ENCODE measurements at places on chromosomes 1 and 21.

GRCh38 chr1:119659628-119660027 lies 11.6 kb upstream of the ZNF697 start:
- H3K36me3 ChIP-seq = no peaks in the 10 kb centered on the region
- peak overlapping the region; percentile 55 for H3K27ac ChIP-seq
- no peak overlapping the region for H3K4me3 ChIP-seq
- no peaks in the 10 kb centered on the region for H3K4me1 ChIP-seq
- H3K27me3 ChIP-seq = no peaks in the 10 kb centered on the region
- DNase-seq = no peak

DNA sequence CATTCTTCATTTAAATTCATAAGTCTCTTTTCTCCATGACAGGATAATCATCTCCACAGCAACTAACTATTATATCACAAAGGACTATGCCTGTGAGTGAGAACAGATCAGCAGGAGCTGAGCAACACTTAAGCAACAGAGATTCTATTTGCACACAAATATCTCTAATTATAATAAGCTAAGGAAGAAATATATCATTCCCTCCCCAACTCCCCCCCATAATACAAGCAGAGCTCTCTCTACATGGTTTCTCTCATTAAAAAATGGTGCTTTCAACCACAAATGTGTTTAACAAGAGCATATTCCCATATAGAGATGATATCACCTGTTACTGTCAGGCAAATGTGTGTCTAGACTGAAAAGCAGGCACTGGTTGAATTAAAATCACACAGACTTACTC lies 34.5 kb upstream of the NIBAN1 start:
- DNase-seq = no peak
- H3K36me3 ChIP-seq = no peaks in the 10 kb centered on the region
- H3K27ac ChIP-seq = no peak overlapping the region

DNA sequence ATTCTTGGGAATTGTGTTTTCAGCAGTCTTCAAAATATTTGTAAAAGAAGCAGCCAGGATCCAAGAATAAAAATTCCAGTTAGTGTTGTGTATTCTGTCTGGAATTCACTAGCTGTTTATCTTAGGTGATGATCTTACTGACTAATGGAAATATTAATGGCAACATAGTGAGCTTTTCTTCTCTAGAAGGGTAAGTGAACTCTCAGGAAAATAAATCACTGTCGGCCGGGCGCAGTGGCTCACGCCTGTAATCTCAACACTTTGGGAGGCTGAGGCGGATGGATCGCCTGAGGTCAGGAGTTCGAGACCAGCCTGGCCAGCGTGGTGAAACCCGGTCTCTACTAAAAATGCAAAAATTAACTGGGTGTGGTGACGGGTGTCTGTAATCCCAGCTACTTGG lies 87.4 kb upstream of the KIF1B start:
- H3K27me3 ChIP-seq = no peaks in the 10 kb centered on the region
- no peak for DNase-seq
- peaks cover 96% of the 10 kb centered on the region for H3K36me3 ChIP-seq
- no peak overlapping the region for H3K4me3 ChIP-seq
- H3K27ac ChIP-seq = peak overlapping the region; percentile 28

GRCh38 chr1:103267893-103268292 lies 159.6 kb upstream of the COL11A1 start:
- H3K27ac ChIP-seq = no peak overlapping the region
- no peak for DNase-seq
- H3K4me3 ChIP-seq = no peak overlapping the region
- no peaks in the 10 kb centered on the region for H3K27me3 ChIP-seq
- no peaks in the 10 kb centered on the region for H3K4me1 ChIP-seq
- H3K36me3 ChIP-seq = no peaks in the 10 kb centered on the region

DNA sequence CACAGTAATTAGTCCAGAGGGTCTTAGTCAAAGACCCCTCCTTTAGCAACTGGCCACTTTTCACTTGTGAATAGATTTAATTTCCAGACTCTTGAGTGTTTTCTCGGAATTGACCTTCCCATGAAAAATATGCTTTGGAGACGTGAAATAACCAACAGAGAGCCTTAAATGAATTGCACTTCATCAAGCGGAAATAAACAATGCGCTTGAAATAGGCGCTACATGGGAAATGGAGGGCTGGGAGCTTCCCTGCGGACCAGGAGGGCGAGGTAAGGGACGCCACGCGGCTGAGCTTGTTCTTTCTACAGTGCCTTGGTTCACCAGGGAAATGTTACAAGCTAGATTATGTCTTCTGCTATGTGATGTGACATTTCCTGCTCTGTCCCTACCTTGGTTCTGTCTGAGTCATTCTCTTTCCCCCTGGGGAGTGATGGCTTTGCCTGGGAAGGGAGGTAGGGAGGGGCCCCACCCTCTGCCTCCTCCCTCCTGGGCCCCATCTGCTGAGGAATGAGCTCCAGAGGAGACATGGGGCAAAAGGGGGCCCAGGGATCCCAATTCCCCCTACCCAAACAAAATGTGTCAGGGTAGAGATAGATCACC lies 619.3 kb downstream of the PTPRU start:
- H3K4me3 ChIP-seq = no peak overlapping the region
- DNase-seq = no peak
- no peaks in the 10 kb centered on the region for H3K27me3 ChIP-seq
- no peaks in the 10 kb centered on the region for H3K36me3 ChIP-seq
- H3K4me1 ChIP-seq = no peaks in the 10 kb centered on the region

- no peaks in the 10 kb centered on the region for H3K27me3 ChIP-seq
- no peaks in the 10 kb centered on the region for H3K4me1 ChIP-seq
- DNase-seq = no peak
- no peak overlapping the region for H3K4me3 ChIP-seq
- no peak overlapping the region for H3K27ac ChIP-seq
Measured at GRCh38 chr1:57839067-57839466, 415.2 kb upstream of the DAB1 start.

DNA sequence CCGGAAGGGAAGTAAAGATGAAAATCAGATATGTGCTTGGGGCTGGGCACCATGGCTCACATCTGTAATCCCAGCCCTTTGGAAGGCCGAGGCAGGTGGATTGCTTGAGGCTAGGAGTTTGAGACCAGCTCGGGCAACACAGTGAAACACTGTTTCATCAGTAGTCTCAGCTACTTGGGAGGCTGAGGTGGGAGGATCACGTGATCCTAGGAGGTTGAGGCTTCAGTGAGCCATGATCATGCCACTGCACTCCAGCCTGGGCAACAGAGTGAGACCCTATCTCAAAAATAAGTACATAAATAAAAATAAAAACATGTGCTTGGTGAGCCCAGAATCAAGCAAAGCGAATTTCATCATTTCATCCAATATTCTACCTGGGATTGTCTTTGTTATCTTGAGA lies 23.3 kb upstream of the PCP4 start:
- H3K27ac ChIP-seq = no peak overlapping the region

DNA sequence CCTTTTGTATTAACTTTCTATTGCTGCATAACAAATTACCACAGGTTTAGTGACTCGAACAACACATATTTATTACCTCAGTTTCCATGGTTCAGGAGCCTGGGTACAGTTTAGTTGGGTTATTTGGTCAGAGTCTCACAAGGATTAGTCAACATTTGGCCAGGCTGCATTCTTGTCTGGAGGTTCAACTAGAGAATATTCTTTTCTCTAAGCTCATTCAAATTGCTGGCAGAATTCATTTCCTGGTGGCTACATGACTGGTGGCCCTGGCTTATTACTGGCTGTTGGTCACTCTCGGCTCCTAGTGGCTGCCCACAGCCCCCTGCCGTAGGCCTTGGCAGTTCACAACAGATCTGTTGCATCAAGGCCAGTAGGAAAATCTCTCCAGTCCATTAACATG lies 81.1 kb upstream of the ADAR start:
- H3K27ac ChIP-seq = no peak overlapping the region
- no peak for DNase-seq
- no peak overlapping the region for H3K4me3 ChIP-seq

DNA sequence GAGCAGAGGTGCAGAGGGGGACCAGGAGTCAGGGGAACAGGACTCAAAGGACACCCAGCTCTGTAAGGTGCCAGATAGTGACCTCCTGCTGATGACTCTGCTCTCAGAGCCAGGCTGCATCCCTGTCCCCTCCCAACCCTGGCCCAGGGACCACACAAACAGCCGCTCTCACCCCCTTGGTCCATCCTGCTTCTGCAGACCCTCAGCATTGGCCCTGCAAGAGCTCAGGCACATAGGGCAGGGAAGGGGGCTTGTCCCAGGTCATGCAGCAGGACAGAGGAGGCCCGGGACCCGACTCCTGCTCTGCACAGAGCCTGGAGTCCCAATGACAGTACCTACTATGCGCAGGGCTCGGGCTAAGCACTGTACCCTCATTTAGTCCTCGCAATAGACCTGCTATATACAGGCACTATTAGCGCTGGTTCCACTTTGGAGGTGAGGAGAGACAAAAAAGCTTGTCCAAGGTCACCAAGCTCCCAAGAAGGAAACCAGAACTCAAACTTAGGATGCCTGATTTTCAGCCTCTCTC lies 15.7 kb downstream of the EPHA2 start:
- peaks cover 43% of the 10 kb centered on the region for H3K36me3 ChIP-seq
- no peak overlapping the region for H3K4me3 ChIP-seq
- H3K4me1 ChIP-seq = peaks cover 57% of the 10 kb centered on the region
- H3K27ac ChIP-seq = peak overlapping the region; percentile 91
- no peak for DNase-seq
- no peaks in the 10 kb centered on the region for H3K27me3 ChIP-seq

DNA sequence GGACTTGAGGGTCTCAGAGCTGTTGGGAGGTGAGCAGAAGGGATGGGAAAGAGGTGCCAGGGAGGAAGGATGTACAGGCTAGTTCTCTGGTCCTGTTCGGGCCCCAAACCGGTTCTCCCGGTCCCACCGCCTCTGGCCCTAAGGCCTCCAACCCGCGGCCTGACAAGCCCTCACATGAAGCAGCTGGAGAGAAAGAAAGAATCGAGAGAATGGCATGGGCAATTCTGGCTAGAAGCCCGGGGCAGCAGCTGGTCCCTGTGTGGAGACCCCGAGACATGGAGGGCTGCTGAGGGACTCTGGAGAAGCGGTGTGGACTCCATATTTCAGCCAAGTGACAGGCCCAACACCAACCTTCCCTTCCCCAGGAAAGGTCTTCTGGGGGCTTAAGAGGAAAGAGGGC lies 730 bp downstream of the CDC42SE1 start:
- H3K4me1 ChIP-seq = peaks cover 65% of the 10 kb centered on the region
- H3K27ac ChIP-seq = peak overlapping the region; percentile 99
- H3K27me3 ChIP-seq = no peaks in the 10 kb centered on the region
- no peak for DNase-seq
- H3K4me3 ChIP-seq = peak overlapping the region; percentile 83
- H3K36me3 ChIP-seq = peaks cover 21% of the 10 kb centered on the region

- no peaks in the 10 kb centered on the region for H3K4me1 ChIP-seq
- H3K4me3 ChIP-seq = no peak overlapping the region
- H3K27ac ChIP-seq = no peak overlapping the region
- H3K27me3 ChIP-seq = no peaks in the 10 kb centered on the region
Measured at GRCh38 chr1:225480825-225481434, 53.1 kb upstream of the LBR start.

- peak overlapping the region; percentile 76 for H3K27ac ChIP-seq
- H3K4me3 ChIP-seq = no peak overlapping the region
- H3K27me3 ChIP-seq = no peaks in the 10 kb centered on the region
Measured at GRCh38 chr1:159881622-159882526, 18.1 kb downstream of the CFAP45 start.

GRCh38 chr1:24248859-24249258 lies 61.8 kb upstream of the IFNLR1 start:
- H3K27ac ChIP-seq = no peak overlapping the region
- no peaks in the 10 kb centered on the region for H3K4me1 ChIP-seq
- DNase-seq = no peak
- H3K4me3 ChIP-seq = no peak overlapping the region
- H3K27me3 ChIP-seq = no peaks in the 10 kb centered on the region

GRCh38 chr1:216997069-216997468 lies 273.8 kb upstream of the ESRRG start:
- H3K27me3 ChIP-seq = no peaks in the 10 kb centered on the region
- no peaks in the 10 kb centered on the region for H3K36me3 ChIP-seq
- no peak overlapping the region for H3K4me3 ChIP-seq
- no peak overlapping the region for H3K27ac ChIP-seq

GRCh38 chr1:232620356-232620969 lies 9.5 kb downstream of the SIPA1L2 start:
- peak overlapping the region; percentile 91 for H3K27ac ChIP-seq
- H3K4me3 ChIP-seq = peak overlapping the region; percentile 12
- no peaks in the 10 kb centered on the region for H3K36me3 ChIP-seq
- peaks cover 67% of the 10 kb centered on the region for H3K4me1 ChIP-seq
- no peak for DNase-seq

- no peak overlapping the region for H3K27ac ChIP-seq
- peaks cover 14% of the 10 kb centered on the region for H3K36me3 ChIP-seq
- H3K4me1 ChIP-seq = peaks cover 5% of the 10 kb centered on the region
- no peak overlapping the region for H3K4me3 ChIP-seq
- no peak for DNase-seq
- H3K27me3 ChIP-seq = no peaks in the 10 kb centered on the region
Measured at GRCh38 chr1:1045129-1045528, 25.2 kb downstream of the AGRN start.

GRCh38 chr1:115275216-115275615 lies 62.8 kb downstream of the NGF start:
- H3K27me3 ChIP-seq = no peaks in the 10 kb centered on the region
- H3K36me3 ChIP-seq = no peaks in the 10 kb centered on the region
- no peak for DNase-seq

- no peak overlapping the region for H3K27ac ChIP-seq
- H3K4me3 ChIP-seq = no peak overlapping the region
- no peaks in the 10 kb centered on the region for H3K27me3 ChIP-seq
Measured at GRCh38 chr1:66262208-66262963, 271.6 kb upstream of the SGIP1 start.

All from esophagus squamous epithelium (tissue), 5 donors.